Activated naive CD4-positive, alpha-beta T cell (primary cell): ENCODE measurements at places on chromosomes 1 and 21.
A peak's percentile ranks its signal among the peaks of the same experiment; 100 is the strongest.

- DNase-seq, result no peak
Observed at GRCh38 chr1:162003061-162003829, 20.4 kb downstream of the OLFML2B start.

- DNase-seq, result no peak
Observed at GRCh38 chr1:161313554-161314200, 504 bp upstream of the SDHC start.

DNA sequence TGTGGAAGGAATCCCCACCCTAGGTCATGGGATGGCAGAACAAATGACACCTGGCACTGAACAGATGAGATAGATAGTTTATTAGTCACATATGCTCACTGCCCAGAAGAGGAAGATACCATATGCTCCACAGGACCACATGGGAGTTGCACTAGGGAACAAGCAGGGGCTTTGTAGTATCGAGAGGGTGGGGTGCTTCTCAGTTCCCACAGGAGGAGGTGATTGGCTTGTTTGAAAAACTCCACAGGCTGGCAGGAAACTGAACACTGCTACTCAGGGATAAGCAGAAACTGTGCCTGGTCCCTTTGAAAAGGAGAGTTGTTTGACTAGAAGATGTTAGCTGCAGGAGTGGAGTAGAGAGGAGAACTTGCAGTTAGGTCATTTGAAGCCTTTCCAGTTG is 31.9 kb upstream of the RXRG start:
- DNase-seq, result no peak

DNA sequence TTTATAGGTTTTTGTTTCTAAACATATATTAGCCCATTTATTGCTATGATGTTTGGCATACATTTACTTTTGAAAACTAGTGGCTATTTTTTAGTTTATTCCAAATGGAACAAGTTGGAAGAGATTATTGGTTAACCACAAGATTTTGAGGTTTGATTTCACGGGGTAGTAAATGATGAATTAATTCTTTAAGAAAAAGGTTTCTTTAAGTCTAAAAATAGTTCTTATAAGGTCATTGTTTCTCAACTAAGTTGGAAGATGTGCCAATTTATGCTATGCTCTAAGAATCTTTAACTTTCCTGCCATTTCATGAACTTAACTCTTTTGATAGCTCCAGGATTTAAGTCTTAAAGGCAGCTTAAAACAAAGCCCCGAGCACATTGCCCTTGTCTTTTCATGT is 183.8 kb downstream of the LMO4 start:
- DNase-seq, result no peak

- no peak for DNase-seq
Observed at GRCh38 chr21:43884012-43884860, 19.2 kb downstream of the AGPAT3 start.

GRCh38 chr1:185972096-185972850 is 238.1 kb downstream of the HMCN1 start:
- DNase-seq, result no peak

DNA sequence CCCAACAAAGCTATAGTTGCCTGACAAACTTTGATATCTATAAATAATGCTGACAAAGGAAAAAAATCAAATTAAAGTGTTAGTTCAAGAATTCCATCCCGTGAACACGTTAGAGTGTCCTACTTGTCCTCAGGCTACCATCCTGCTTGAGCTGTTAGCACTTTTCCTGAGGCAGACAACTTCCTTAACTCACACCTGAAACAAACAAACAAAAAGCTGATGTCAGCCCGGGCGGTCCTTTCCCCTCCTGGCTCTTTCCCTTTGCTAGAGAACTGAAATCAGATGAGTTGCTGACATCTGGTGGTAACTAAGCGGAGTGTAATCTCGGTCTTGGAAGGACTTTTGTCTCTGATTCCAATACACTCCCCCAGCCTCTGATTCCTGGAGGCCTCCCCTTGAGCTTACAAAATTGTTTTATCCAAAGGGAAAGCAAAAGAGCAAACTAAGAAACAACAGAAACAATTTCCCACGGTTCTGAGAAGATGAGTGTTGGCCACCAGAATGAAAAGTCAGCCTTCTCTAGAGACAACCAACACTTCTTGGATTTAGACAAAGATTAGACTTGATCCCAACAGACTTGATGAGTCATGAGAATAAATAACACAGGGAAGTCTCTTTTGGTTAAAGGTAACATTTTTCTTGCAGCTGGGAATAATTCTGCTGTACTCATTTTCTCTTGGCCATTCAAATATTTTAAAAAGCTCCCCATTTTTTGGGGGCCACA is 135.4 kb downstream of the PROX1 start:
- DNase-seq, result no peak

DNA sequence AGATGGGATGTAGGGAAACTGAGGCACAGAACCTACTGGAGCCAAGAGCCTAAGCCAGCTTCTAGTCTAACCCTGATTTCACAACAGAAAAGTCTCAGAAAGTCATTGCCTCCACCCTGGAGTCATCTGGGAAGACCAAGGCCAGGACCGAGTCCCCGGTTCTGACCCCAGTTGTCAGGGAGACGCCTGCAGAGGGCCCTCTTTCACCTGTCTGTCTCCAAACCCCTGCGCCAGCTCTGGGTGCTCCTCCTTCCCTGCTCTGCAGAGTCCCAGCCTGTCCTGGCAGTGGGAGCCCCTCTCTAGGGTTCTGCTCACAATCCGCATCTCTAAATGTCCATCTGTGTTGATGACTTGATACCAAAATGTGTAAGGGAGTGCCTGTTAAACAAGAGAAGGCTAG is 149.7 kb downstream of the PGBD5 start:
- DNase-seq, result no peak

DNA sequence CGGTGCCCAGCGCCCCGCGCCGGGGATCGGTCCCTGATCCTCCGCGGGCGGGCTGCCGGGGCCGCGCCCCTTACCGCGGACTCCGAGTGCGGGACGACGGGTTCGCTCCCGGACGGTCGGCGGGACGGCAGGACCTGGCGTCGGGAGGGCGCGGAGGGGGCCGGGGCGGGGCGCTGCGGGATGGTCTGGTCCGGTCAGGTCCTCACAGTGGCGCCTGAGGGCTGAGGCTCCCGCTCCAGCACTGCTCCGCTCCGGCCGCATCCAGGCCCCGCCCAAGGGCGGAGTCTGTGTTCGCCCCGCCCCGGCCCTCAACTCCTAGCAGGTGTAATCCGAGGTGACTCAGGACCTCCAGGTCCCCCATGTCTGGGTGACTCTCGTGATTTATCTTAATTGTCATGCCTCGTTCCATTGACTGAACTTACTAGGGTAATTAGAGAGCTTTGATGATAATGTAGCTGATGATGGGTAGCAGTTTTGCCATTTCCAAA is at the start of gene RAB3B:
TSS of gene RAB3B (minus strand) at position 223 of the 488 bp plus-strand sequence. CDS start 13,583 bp downstream, outside the sequence.
- DNase-seq, result peak; percentile 61

DNA sequence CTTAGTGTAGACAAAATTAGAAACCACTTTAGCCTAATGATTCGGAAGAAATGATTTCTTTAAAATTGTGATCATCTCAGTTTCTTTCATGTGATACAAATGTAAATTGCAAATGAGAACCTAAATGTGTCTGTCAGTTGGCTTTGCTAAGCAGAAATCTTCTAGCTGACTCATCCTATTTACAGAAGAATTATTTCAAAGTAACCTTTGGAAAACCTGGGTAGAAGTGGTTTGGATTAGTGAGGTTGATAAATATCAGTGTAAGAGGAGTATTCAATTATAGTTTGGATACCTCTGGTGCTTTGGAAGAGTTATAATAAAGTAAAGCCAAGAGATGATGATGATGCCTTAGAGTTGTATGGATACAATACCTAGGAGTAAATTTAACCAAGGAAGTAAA is 37.4 kb downstream of the CC2D1B start:
- DNase-seq, result no peak

DNA sequence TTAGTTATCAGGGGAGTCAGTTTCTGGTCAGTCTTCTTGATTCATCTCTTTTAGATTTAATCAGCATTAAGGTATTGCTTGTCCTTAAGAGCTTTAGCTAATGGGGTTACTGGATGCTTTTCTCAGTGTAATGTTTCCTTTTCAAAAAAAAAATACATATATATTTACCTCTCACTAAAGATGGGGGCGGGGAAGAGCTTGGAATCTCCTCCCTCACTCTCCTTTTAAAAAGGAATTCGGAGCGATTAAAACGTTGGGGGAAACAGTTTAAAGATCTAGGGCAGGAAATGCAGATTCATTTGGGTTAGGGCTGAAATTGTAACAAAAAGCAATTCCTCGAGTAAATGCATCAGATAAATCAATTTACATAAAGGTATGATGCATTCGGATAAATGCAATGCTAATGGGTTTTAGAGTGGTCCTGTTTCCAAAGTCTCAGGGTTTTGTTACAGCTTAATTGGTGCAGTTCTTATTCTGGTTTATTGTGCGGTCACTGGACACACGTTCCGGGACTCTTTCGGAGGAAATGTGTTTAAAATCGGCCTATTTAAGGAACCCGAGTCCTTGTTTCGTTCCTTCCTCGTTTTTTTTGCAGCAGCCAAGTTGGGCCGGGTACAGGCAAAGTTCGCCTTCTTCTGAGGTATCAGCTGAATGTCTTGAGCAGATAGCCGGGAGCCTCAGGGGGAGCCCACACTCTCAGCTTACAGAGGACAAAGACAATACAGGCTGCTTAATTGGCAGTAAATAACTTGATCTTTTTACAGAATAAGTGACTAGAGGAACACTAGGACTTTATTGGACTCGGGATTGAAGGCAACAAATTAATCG is 1.6 kb downstream of the LMO4 start:
- DNase-seq, result no peak
